Kidney tubule cell (primary cell): ENCODE measurements at places on chromosomes 7 and 10.

DNA sequence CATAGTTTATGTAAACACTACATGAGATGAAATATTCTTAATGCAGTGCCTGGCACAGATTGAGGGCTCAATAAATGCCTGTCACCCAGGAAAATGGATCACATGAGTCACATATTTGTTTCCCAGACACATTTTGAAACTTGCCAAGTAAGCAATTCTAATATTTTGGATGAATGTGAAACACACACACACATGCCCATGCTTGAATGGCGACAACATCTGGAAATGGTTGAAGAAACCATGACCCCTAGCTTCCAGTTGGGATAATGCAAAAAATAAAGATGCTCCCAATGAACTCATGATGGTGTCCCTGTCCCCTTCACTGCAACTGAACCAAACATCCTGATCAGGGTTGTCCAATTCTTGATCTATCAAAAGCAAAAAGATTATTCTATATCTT, 797.3 kb downstream of the XPNPEP1 start:
- peak; percentile 21 for DNase-seq

- DNase-seq = peak; percentile 92
Measured at GRCh38 chr7:92634924-92635519, 44.8 kb upstream of the FAM133B start.

GRCh38 chr7:80362010-80362618, 149.8 kb downstream of the GNAT3 start:
- no peak for DNase-seq

DNA sequence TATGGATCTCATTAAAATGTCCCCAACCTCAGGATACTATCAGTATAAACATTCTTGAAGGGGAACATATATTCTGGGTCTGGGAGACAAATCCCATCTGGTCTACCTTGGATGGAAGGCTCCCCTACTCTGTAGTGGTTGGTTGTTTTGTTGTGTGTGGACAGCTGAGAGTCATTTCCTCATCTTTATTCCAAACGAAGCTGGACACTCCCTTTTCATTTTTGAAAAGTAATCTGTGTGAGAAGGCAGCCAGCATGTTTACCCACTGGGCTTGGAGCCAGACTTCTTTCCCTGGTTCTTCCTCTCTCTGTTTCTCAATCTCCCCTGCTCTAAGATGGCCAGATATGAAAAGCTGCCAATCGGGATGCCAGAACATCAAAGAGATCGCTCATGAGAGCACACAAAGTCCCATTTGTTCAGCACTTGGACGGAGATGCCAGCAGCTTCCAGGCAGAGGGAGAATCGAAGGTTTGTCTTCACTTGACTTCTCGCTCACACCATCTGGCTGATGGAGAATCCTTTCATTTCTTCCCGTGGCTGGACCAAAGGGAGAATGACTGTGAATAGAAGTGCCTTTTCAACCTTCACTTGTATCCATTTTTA, 108.1 kb upstream of the AGR3 start:
- DNase-seq = peak; percentile 57

GRCh38 chr7:28142650-28143049, 37.9 kb downstream of the JAZF1 start:
- DNase-seq = no peak

GRCh38 chr10:121952226-121952625, 22.8 kb downstream of the NSMCE4A start:
- DNase-seq = no peak

DNA sequence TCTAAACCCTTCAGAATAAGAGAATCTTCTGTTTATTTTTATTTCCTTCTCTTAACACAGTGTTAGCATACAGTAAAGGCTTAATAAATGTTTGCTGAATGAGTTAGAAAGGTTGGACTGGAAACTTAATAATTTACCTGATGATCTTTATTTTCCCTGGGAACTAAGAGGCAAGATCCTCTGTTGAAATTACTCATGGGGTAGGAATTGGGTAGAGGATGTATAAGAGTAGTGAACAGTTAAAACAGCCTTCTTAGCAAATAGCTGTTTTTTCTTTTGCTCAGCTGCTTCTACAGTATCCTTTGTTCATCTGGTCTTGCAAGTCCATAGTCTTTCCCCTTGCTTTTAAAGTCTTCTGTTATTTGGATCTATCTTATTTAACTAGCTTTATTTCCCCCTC, 80.0 kb downstream of the AKAP9 start:
- DNase-seq = peak; percentile 88

- no peak for DNase-seq
Measured at GRCh38 chr7:1024876-1025742, 19.2 kb upstream of the GPR146 start.

DNA sequence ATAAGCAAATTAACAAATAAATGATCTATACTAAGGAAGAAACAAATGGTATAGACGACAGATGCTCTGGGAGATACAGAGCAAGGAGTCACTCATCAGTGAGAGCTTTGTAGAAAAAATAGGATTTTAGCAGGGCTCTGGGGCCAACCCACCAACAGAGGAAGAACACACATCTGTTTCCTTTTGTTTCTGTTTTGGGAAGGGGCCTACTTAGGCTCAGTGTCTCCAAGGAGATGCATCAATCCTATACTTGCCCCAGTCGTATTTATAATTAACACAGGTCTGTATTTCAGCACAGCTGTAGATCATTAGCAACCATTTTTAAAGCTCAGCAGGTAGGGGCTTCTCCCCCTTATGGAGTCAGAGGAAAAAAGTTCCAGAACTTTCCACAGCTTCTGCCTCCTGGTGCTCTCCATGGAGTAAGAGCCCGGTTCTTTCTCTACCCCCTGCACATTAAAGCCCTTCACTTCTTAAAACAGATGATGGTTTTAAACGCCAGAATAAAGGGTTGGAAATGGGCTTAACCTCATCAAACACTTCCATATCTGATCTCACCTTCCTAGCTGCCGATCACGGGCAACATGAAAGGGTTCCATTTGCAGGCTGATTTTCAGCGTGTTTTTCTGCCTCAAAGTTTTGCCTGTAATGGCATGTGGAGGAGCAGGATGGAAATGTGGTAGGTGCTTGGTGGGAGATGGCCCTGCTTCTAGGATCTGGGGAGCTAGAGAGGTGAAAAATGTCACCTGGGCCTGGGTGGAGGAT, 291.7 kb downstream of the TCF7L2 start:
- no peak for DNase-seq

- no peak for DNase-seq
Measured at GRCh38 chr10:49066944-49067730, 48.2 kb downstream of the VSTM4 start.

DNA sequence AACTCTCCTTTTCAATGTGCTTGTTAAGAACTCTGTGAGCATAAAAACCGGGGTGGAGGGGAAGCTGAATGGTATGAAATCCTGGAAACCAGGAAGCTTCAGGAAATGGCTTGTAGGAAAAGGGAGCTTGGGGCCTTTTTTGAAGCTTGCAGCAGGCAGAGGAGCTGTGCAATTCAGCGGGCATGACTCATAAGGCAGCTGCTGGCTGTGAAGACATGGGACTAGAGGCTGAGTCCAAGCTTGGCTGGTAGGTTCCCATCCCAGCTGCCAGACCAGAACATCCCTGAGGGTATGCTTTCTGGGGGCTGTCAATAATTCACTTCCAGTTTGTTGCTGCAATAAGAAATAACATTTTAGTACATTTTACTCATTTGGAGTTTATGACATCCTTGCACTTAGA, 36.8 kb upstream of the CDC14C start:
- DNase-seq = peak; percentile 54

GRCh38 chr7:111137296-111138192, 46.6 kb downstream of the LRRN3 start:
- DNase-seq = peak; percentile 34

GRCh38 chr10:132654708-132655661, 117.4 kb downstream of the INPP5A start:
- peak; percentile 55 for DNase-seq

GRCh38 chr10:3006093-3006492, 61.3 kb upstream of the PFKP start:
- DNase-seq = peak; percentile 62

DNA sequence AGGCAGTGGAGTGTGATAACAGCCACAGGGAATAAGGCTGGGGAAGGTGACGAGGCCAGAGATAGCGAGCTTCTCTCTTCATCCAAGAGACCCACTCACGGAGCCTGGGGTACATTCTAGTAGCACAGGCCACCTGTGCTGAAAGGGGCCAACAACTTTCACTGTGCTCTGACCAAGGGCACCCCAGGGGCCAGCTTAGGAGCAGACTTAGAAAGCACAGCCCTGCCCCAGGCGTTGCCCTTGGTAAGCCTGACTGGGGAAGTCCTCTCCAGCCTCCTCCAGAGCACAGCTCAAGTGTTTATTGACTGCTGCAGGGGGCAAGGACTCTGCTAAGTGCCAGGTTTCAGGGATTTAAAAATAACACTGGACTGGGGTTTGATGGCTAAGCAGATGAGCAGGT, 44.7 kb downstream of the EBF3 start:
- DNase-seq = no peak

DNA sequence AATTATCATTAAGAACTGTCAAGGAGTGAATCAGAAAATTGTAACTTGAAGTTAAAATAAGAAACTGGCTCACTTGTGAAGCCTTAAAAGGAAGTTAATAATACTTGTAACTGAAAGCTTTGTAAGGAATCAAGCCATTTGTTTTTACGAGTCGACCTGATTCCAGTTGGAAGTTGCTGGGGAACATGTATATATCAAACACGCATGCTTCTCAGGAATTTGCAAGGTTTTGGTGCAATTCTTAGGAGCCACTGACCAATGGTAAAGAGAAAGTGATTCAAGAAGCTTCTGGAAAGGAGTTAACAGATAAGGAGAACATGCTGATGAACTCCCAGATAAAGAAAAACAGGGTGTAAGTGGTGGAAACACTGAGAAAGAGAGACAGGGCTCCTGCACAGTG, 56.4 kb downstream of the ETV1 start:
- peak; percentile 4 for DNase-seq

DNA sequence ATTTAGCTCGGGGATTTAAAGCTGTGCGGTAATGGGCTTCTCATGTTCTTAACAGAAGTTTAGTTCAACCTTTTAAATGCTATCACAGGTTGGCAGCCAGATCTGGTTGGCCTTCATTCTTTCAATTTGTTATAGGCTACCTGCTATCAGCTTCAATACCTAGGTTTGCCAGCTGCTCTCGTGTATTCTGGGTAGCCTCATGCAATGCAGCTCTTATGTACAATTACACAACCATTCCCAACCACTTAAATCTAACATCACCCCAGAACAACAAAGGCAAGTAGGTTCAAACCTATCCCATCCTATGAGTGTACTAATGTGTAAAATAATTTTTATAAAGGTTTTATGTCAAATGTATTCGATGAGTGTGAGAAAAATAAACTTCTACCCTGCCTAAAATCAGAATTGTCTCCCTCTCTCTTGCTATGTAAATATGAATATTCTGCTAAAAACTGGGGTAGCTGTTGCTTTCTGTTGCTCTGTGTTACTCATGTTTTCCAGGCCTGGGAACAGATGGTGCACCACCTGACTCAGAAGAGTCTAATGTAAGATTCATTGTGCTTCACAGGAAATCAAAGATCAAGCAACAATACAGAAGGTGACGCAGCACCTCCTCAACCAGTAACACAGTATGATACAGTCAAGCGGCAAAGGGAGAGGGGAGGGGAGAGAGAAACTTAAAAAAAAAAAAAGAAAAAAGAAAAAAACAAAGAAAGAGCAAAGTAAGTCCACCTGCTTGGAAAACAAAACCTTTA, 188.6 kb downstream of the ETV1 start:
- DNase-seq = peak; percentile 21

- no peak for DNase-seq
Measured at GRCh38 chr7:130148561-130148960, 56.6 kb downstream of the TMEM209 start.

GRCh38 chr10:18340496-18341051, 200.3 kb downstream of the CACNB2 start:
- DNase-seq = peak; percentile 28

- no peak for DNase-seq
Measured at GRCh38 chr10:103543617-103544525, 50.4 kb downstream of the NEURL1 start.

GRCh38 chr7:131104596-131105293, 222.9 kb upstream of the MKLN1 start:
- no peak for DNase-seq

DNA sequence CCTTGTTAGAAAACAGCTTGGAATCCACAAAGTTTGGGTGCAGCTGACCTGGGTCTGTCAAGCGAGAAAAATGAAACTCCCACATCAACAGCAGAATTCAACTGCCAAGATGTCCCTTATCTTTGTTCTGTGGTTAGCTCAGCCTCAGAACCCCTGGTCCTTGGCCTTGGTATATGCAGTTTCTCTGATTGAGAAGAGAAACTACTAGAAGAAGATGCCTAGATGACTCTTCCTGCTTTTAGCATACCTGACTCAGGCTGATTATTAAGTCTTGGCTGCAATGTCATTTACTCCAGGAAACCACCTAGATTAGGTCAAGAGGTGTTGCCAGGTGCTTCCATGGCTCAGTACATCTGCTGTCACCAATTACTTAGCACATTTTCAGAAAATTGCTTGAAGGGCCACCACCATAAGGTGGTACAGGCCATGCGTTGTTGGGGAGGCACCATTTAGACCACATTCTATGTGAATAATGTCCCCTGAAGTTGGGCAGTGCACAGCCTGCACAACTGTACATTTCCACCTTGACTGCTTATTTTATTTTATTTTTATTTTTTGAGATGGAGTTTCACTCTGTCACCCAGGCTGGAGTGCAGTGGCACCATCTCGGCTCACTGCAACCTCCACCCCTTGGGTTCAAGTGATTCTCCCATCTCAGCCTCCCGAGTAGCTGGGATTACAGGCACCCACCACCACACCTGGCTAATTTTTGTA, 59.4 kb upstream of the ZNF438 start:
- peak; percentile 72 for DNase-seq

GRCh38 chr10:77513781-77514331, 123.8 kb downstream of the KCNMA1 start:
- peak; percentile 98 for DNase-seq

GRCh38 chr7:107937531-107937930, 46.5 kb downstream of the DLD start:
- DNase-seq = no peak

DNA sequence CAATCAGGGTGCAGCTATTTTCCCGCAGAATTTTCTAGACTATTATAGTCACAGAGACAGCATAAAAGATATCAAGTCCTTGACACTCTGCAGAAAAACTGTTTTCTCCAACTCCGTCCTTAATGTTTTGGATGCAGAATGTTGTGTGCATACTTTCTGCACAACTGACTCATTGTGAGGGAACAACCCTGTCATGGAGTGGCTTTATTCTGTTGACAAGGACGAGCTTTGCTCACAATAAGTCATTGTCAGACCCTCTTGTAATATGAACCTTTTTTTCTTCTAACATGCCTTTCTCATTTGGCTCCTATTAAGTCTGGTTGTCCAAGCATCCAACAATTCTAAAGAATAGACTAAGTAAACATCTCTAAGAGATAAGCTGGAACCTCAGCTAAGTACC, 17.3 kb downstream of the ABCB4 start:
- no peak for DNase-seq

DNA sequence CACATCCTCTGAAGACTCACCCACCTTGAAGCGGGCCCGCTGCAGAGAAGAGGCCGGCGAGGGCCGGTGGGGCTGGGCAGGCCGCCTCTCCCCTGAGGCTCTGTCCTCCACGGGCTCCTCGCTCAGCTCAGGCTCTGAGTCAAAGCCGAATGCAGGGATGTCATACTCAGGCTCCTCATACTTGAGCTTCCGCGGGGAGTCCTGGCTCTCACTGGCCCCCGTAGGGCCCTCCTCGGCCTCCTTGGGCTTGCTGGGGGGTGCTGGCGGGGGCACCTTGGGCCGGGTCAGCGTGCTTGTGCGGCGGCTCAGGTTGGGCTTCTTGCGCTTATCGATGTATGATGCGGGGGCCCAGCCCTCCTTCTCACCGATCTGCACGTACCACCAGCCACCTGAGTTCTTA, 109.9 kb downstream of the NEURL1 start:
- no peak for DNase-seq

- DNase-seq = no peak
Measured at GRCh38 chr10:14172336-14172950, 158.3 kb downstream of the FRMD4A start.

GRCh38 chr10:48697091-48697490, 12.4 kb downstream of the WDFY4 start:
- DNase-seq = no peak
